Stimulated activated CD4-positive, alpha-beta T cell treated with anti-CD3 and anti-CD28 coated beads, Interleukin-1b, Interleukin-23, amount 100 ng/mL, for 1 hour (primary cell): ENCODE measurements at places on chromosomes 2 and 18.

GRCh38 chr2:155525199-155525598 lies 807.3 kb downstream of the NR4A2 start:
- DNase-seq = no peak

DNA sequence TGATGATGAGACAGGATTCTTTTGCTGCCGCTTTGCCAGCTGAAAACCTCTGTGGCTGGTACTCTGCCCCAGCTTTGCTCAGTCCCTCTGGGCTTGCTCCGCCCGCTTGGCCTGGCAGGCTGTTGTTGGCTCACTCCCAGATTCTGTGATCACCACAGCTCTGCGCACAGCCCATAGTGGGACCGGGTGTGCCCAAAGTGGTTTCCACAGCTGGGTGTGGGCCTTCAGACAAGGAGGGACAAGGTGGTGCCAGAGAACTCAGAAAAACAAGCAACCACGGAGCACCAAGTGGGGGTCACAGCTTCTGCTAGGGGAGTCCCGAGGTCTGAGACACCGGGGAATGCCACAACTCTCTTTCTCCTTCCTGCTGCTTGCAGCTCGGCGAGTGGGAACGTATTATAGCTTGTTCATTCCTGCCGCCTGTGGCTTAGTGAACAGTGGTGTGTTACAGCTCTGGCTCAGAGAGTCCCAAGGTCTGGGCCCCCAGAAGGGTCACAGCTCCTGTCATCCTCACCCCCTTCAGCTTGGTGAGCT lies 9.2 kb upstream of the KYNU start:
- no peak for DNase-seq

DNA sequence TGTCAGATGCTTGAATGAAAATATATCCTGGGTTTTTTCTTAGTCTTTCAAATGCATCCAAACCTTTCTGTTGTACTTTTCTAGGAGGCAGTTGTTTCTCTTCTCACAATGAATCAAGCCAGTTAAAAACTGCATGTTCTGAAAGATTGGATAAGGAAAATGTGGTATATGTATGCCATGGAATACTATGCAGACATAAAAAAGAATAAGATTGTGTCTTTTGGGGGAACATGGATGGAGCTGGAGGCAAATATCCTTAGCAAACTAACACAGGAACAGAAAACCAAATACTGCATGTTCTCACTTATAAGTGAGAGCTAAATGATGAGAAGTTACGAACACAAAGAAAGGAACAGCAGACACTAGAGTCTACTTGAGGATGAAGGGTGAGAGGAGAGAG lies 51.7 kb upstream of the MAPK4 start:
- DNase-seq = no peak

GRCh38 chr2:127560931-127561280 lies 25.4 kb downstream of the MYO7B start:
- no peak for DNase-seq

DNA sequence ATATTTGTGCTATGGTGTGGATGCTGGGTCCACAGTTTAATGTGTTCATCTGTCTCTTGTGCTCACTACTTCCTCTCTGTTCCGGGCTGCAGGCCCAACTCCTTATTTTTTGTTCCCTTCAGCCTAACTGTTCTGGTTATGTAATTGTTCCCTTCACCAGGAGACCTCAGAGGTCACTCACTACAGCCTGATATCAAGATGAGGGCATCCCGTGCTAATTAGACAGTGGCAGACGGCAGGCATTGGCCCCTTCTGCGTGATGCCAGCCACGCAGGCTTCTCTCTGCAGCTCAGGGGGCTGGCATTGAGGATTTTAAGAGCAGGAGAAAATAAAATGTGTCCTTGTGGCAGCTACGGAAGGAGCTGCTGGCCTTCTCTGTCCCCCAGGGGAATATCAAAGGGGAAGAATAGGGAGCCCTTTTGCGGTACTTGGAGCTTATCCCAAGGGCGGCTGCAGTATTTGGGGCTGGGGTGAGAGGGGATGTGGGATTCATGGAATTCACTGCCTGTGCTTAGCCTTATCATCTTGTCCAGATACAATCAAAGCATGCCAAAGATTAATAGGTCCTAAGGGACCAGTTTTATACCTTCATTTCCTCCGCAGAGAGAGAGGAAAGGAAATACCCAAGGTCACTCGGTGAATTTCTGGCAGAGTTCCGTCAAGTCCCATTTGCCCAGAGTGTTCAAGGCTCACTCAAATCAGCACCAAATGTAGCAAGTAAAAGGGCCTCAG lies 53.3 kb upstream of the TRIB2 start:
- DNase-seq = no peak

GRCh38 chr2:230722207-230722885 lies 9.7 kb downstream of the CAB39 start:
- DNase-seq = no peak

GRCh38 chr2:191611614-191612013 lies 66.3 kb upstream of the NABP1 start:
- DNase-seq = no peak

DNA sequence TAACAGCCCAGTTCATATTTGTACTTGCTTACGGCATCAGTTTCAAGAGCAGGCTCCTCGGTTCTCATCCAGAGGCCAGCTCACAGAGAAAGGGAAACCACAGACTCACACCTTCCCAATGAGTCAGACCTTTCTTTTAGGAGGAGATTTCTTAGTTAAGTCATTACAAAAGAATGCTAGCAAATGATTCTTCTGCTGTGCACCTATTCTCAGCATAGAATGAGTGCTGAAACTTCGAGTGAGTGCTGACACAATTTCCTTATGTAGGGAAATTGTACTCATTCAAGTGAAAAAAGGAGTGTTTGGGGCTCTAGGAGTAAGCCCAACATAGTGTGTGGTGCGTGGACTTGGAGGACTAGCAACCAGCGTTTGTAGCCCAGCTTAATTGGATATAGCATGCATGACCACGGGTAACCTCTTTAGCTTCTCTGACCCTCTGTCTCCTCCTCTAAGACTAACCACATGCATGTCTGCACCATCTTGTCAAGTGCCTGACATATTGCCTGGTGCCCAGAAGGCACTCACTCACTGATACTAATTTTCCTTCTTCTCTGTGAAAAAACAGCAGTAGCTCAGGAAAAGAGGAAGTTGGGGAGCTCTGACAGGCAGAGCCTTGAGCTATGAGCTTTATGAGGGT lies 87.0 kb downstream of the ALPK2 start:
- DNase-seq = no peak

GRCh38 chr2:75641587-75641986 lies 5.0 kb upstream of the MRPL19 start:
- DNase-seq = no peak

DNA sequence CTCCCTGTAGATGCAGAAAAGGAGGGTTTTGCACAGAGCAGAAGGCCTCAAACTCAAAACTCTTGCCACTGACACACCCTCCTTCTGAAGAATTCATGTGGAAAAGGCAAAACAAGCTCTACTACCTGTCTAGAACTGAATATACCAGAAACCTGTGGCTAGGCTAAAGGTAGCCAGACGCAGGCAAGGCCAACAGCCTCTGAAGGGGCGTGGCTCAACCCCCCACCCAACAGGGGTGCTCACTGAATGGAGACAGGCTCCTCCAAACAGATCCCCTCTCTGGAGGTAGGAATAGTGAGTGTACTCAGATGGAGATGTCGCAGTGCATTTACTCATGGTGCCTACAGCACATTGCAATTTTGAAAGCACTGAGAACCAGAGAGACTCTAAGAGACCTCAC lies 3.0 kb upstream of the STK17B start:
- DNase-seq = no peak

DNA sequence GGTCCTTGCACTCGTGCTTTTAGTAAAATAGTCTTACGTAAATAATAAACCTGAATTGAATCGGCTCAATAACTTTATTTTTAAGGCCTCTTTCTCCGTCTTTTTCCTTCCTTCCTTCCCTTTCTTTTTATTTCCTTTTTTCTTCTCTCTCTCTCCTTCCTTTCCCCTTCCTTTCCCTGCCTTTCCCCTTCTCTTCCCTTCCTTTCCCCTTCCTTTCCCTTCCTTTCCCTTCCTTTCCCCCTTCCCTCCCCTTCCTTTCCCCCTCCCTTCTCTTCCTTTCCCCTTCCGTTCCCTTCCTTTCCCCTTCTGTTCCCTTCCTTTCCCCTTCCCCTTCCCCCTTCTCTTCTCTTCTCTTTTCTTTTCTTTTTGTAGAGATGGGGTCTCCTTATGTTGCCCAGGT lies 121.0 kb downstream of the NCKAP5 start:
- DNase-seq = no peak

DNA sequence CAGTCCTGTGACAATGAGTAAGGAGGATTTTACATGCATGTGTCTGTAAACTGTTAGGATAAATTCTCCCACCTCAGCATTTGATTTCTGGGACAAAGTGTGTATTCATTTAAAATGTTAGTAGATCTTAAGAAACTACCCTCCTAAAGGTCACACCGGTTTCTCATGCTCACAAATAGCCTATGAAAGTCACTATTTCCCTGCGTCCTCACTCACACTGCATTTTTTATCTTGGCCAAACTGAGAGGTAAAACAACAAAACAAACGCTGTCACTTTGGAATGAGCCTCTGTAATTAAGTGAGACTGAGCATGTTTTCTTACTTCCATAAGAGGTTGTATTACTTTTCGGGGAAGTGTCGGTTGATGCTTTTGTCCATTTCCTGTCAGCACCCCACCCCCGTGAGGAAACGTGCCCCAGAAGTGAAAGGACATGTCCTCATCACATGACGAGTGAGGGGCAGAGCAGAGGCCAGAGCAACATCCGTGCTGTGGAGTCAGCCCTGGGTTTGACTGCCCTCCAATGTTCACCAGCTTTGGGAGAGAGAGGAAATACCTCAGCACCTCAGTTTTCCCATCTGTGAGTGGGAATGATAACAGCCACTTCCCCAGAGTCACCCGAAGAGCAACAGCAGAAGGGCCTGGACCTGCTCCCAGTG lies 3.1 kb downstream of the GYPC start:
- DNase-seq = no peak

GRCh38 chr2:46815121-46815802 lies 100.3 kb downstream of the MCFD2 start:
- DNase-seq = no peak

- no peak for DNase-seq
These were observed 1230.2 kb upstream of the ZEB2 start for GRCh38 chr2:145750144-145750543.

GRCh38 chr2:41947701-41948396 lies 100.0 kb upstream of the PKDCC start:
- no peak for DNase-seq

DNA sequence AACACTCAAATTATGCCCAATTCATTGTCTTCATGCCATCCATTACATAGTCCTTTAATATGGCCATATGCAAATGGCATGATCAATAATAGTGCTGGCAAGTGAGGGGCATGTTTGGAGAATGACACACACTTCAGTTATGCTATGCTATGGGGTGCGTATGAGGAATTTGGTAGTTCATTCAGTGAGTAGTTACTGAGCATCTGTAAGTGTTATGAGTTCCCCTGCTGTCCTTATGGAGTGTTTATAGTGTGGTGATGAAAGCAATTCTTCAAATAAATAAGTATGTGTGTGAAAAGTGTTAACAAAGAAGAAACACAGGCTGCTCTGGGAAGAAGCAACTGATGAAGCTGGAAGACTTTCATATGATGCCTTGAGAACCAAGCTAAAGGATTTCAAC lies 383.7 kb upstream of the SLC14A2 start:
- DNase-seq = no peak
